Psoas muscle (tissue), 8 donors: ENCODE measurements at places on chromosomes 7 and 10. TPM values are rescaled to one million over a fixed set of nuclear protein-coding genes. Genes with fewer than 3 reads are reported as not detected.

MBL2 gene
- not detected for total RNA-seq

SLC18A3 gene
- total RNA-seq = not detected

RARRES2 gene
- total RNA-seq = 5.3 TPM

ATG9B gene
- total RNA-seq = not detected

TRIL gene
- total RNA-seq = 0.54 TPM
